ENCODE measurements at places on chromosomes 4 and X. TPM values are rescaled to one million over a fixed set of nuclear protein-coding genes. Genes with fewer than 3 reads are reported as not detected.

Gene NMU
- not detected for total RNA-seq

Gene DOCK11
- total RNA-seq, result 9.5 TPM

Gene SPANXD
- not detected for total RNA-seq

Gene MGARP
- 1.6 TPM for total RNA-seq

Gene RPL9
- total RNA-seq, result 1,737 TPM

Gene BCORL1
- 0.47 TPM for total RNA-seq

Gene XK
- 2.8 TPM for total RNA-seq

Gene HMX1
- not detected for total RNA-seq

Gene F9
- not detected for total RNA-seq

GRCh38 chr4:69881173-69881773 lies 21.3 kb upstream of the SULT1E1 start:
- DNase-seq, result no peak

GRCh38 chrX:68721546-68721945 lies 74.1 kb downstream of the STARD8 start:
- DNase-seq, result peak; percentile 3

GRCh38 chr4:32477518-32477917 lies 1757.3 kb downstream of the PCDH7 start:
- no peak for DNase-seq

- DNase-seq, result peak; percentile 66
Measured at GRCh38 chrX:46791927-46792809, 33.2 kb upstream of the SLC9A7 start.

DNA sequence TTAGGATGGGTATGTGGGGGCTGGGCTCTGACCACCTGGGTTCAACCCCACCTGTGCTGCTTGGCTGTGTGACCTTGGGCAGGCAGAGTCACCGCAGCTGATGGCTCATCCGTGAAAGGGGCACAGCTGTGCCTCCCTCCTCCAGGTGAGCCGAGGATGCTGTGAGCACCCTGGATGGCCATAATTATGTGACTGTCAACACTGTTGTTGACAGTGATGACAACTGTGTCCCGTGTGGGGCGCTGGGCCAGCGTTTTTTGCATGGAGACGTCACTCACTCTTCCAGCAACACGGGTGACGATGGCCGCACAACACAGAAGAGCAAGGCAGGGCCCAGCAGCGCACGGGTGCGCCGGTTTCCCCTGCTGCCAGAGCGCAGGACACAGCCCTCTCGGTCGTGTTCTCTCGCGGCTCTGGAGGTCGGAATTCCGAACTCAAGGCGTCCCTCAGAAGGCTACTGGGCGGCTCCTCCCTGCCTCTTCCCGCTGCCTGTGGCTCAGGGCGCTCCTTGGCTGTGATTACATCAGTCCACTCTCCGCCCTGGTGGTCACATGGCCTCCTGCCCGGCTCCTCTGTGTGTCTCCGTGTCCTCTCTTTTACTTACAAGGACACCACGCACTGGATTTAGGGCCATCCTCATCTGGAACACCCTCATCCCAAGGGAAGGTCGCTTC lies 1.3 kb downstream of the SH3TC1 start:
- no peak for DNase-seq

- DNase-seq, result no peak
Measured at GRCh38 chrX:68273887-68274286, 159.4 kb downstream of the OPHN1 start.

- no peak for DNase-seq
Measured at GRCh38 chr4:92455951-92456350, 152.2 kb downstream of the GRID2 start.

GRCh38 chrX:95427389-95427788 lies 1257.3 kb upstream of the DIAPH2 start:
- DNase-seq, result no peak

GRCh38 chr4:47215759-47216158 lies 184.4 kb downstream of the GABRB1 start:
- no peak for DNase-seq

DNA sequence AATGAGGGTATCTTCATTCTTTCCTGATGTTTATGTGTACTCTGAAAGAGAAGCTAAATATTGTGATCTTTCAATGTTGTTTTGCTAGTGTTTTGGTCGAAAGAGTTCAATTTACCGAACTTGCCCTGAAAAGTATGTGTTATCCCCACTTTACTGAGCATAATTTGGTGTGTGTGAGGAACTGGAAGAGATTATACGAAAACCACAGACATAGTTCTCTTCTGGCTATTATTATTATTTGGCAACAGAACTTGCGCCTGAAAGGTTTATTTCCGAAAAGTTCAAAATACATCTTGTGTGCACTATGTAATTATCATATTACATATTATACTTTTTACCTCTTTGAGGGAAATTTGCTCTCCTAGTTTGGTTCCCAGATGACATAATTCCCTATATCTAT lies 232.5 kb upstream of the INTU start:
- DNase-seq, result no peak

GRCh38 chr4:37517326-37517725 lies 168.8 kb downstream of the RELL1 start:
- DNase-seq, result no peak

DNA sequence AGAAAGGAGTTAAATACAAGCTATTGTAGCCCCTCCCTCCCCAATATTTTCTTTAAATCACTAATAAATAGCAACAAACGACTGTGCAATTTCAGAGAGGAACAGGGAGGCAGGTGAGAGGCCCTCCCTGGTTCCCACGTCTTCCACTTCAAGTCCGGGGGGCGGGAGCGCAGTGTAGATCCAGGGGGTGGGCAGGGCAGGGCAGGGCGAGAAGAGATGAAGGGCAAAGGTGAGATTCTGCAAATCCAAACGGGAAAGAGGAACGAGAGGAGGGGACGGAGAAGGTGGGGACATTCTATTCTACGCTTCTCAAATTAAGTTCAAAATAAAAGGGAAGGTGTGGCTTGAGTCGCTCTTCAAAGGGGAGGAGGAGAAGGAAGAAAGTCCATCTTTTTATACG lies 6.8 kb downstream of the NKX6-1 start:
- DNase-seq, result no peak

DNA sequence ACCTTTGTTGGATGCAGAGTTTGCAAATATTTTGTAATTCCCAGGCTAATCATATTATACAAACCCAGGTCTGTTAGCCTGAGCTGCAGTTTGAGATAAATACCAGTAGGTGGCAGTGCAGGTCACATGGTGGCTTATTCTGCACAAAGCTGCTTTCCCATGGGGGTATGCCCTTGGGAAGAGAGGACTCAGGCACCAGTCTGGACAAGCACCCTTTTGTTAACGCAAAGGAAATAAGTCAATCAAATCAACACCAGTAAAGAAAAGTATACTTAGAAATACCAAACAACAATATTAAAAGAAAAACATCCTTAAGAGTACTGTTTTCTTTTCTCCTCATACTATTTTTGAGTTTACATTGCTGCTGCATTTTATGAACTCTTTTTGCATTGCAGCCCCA lies 389.0 kb upstream of the ZFP42 start:
- peak; percentile 53 for DNase-seq

DNA sequence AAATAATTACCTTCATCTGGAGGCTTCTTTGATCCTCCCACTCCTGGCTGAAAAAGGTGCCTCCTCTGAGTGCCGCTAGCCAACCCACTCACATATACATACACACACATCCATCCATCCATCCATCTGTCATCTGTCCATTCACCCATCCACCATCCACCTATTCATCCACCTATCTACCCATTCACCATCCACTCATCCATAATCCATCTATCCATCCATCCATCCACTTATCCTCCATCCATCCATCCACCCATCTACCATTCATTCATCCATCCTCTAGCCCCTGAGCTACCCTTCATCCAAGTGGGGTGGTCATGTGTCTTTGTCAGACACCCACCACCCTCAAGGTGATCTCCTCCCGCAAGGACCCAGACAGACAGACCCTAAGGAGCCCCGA lies 181.5 kb upstream of the PSAPL1 start:
- no peak for DNase-seq

DNA sequence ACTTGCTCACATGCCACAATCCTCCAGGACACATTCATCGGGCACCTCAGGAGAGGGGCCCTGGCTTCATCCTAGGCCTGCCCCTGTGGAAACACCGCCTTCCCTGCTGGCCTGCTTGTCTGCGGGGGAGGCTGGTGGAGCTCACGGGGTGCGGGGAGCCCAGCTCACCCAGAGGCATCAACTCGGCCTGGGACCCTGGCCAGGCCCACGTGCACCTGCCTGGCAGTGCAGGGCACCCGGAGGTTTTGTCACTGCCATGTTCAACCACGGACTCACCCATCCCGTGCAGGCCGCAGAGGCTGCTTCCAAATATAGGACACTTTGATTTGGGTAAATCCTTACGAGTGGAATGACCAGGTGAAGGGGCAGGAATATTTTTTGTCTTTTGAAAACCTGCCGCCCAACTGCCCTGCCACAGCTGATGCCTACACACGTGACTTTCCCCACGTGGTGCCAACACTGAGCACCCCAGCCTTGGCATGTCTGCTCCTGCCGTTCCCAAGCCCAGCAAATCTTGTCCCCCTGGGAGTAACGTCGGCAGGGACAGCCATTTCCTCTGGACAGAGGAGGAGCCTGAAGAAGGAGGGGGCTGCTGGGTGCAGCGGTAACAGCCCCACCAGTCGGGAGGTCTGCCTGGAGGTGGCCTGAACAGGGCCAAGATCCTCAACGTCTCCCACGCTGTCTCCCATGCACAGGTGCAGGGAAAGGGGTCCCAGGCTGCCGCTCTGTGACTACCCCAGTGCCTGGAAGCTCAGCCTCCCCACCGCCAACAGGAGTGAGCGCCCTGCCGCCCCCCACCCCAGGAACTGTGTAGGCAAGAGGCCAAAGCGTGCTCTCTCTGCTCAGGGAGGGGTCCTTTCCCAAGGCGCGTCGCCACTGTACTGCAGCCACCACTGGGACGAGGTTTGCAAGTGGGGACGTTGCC lies 8.5 kb downstream of the MXD4 start:
- DNase-seq, result no peak

DNA sequence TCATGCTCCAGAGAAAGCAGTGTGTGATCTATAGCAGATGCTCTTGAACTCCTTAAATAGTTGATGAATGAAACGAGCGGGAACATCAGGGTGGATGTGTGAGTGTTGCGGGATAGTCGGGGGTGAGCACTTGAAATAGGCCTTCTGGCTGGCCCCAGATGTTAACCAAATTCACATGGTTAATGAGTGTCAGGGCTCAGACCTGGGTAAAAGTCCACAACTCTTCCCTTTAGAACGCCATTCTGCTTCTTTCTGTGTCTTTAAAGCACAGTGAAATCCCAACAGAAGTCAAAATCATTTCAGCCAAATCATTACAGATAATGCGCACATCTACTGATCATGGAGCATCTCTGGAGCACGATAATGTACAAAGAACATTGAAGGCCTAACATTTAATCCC lies 249.4 kb upstream of the BOD1L1 start:
- DNase-seq, result no peak

GRCh38 chrX:7073336-7073735 lies 74.2 kb upstream of the STS start:
- DNase-seq, result no peak

DNA sequence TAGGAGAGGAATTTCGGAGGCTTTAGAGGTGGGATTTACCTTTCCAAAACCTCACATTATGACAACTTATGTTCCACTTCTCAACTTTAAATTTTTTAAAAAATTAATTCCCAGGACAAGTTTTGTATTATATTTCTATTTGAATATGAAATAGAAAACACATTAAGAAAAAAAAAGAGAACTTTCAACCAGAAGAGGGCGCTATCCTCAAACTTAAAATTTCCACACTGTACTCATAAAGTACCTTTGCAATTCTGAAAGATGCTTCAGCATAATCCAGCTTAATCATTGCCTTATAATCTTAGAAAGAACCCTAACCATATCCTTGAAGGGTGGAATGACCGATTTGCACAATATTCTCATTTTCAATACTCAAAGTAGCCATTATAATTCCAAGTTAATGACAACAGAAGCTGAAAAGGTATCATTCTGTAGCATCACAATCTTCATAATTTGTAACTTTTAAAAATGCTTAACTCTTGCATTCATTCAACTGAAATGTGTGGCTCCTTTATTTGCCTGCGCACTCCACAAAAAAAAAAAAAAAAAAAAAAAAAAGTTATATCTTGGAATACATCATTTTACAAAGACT lies 158.0 kb downstream of the KCNIP4 start:
- DNase-seq, result peak; percentile 35

DNA sequence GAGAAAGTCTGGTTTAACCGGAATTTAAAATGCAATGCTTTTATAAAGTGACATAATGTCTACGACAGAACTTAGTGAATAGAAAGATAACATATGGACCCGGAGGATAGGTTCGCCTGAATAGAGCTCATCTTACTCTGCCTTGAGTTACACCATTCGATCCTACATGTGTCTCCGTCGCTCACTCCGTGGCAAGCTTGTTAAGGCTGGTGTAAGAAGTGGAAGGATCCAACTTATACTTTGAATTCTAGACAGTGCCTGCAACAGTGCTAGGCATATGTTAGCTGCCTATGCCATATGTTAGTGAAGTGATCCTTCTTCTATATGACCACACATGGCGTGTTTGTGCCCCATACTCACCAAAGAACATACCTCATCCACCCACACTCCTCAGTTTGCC lies 50.9 kb downstream of the SEL1L3 start:
- DNase-seq, result no peak

DNA sequence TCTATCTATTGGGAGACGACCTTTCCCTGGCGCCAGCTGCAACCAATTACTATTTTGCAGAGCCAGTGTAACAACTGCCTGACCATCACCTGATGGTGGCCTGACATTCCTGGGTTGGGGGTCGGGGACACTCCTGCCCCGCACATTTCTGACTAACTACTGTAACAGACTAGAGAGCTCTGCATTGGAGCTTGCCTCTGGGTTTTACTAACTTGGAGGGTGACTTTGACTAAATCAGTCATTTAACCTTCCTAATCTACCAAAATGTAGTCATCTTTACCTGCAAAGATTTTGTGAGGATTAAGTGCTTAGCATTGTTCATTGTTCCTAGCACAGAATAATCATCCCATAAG lies 37.5 kb upstream of the ABCG2 start:
- no peak for DNase-seq

DNA sequence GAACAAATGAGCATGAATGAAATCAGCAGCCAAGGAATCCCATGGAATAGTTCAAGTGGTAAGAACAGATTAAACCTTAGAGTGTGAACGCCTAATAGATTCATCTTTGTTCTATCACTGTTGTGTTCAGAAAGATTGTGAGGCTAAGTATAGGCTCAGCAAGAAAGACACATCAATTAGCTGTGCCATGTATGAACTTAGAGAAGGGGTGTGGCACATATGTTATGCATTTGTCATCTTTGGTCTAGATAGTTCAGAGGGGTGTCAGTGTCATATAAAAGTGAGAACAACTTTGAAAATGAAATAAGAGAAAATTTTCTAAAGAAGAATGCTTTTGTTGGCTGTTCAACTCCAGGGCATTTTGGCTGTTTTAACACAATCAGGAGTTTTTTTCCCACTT lies 9.4 kb downstream of the DAPP1 start:
- DNase-seq, result no peak

Measured in SJSA1 (cell line).